ENCODE measurements at places on chromosomes 2 and 18.

DNA sequence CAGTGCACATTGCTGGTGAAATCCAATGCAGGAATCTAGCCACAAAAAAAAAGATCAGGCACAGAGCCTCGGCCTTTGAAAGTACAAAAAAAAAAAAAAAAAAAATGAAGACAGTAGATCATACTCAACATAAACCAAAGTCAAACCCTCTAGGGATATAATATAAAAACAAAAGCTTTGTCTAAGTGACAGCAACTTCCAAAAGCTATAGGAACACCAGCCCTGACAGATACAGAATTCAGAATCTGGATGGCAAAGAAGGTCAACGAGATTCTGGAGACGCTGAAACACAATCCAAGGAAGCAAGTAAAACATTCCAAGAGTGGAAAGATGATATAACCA lies 54.0 kb upstream of the SCN1A start:
- DNase-seq = no peak

DNA sequence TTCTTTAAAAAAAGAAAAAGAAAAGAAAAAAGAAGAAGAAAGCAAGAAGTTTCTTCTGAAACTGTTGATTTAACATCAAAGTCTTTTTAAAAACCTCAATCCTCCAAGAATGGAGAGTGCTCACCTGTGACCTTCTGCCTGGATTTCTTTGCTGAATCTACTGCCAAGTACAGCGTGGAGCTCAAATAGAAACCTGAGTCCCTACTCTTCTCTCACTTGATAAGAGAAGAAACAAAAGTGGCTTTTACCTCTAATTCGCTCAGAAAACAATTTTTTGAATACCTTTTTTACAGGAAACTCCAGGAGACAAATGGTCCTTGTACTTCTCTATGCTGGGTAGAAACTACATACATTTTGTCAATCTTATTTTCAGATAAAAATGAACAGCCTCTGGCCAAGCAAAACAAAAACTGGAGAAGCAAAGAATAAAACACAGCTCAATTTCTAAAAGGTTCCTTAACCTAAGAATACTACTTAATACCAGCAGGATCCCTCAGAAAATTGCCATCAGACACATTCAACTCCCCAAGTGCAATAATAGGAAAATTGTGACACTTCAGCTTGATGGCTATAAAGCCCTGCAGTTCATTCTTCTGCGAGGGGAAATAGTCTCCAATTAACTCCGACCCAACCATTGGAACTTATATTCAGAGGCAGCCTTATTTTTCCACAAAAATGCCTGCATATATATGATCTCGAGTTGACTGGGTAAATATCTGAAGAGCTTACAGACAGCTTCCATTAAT lies 85.8 kb downstream of the GRB14 start:
- no peak for DNase-seq

- DNase-seq = no peak
These were observed 63.0 kb downstream of the WDR75 start for GRCh38 chr2:189504238-189504637.

GRCh38 chr2:168244318-168244717 lies 3.1 kb downstream of the STK39 start:
- DNase-seq = no peak

- DNase-seq = no peak
These were observed at the start of gene C2orf80 for GRCh38 chr2:208189810-208190503. C2orf80 (minus strand) TSS chr2:208190030; CDS start chr2:208186986, 3,044 bp downstream.

- DNase-seq = no peak
These were observed 94.8 kb upstream of the OTOS start for GRCh38 chr2:240235149-240235803.

GRCh38 chr2:10265329-10266132 lies 37.2 kb upstream of the HPCAL1 start:
- DNase-seq = no peak

GRCh38 chr18:61995618-61996017 lies 102.8 kb upstream of the RNF152 start:
- no peak for DNase-seq

GRCh38 chr2:172095905-172096625 lies 6.6 kb downstream of the DLX2 start:
- no peak for DNase-seq

DNA sequence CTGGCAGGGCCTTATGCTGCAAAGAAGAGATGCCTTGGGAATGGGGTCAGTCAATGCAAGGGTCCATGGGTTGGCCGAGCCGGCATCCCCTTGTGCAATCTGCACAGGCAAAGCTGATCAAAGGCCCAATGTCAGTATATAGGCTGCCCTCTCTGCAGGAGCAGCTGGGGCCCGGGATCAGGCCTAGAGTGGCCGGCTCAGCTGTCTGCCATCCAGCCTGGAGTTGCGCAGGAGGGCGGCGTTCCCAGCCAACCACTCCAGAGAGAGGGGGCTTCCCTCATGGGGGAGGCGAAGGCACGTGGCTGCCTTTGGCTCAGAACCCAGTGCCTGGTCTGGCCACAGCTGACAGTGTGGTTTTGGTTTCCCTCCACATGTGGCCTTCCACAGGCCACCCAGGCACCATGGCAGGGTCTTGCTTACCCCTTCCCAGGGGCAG lies 3.9 kb downstream of the INPP5D start:
- DNase-seq = no peak

DNA sequence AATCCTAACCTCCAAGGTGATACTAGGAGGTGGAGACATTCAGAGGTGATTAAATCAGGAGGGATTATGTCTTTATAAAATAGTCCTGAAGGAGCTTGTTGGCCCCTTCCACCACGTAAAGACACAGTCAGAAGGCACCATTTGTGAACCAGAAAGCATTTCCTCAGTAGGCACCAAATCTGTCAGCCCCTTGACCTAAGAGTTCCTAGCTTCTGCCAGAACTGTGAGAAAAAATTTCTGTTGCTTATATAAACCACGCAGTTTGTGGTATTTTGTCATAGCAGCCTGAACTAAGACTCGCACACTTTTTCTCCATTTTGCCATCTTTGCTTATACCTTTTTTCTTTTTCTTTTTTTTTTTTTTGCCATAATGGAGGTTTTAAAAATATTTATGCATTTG lies 18.6 kb upstream of the NARS1 start:
- no peak for DNase-seq

- no peak for DNase-seq
These were observed at the start of gene NCK2 for GRCh38 chr2:105744909-105745853. NCK2 (plus strand) TSS chr2:105744912; CDS start chr2:105855064, 110,152 bp downstream.

All from AG09319 (cell line).